HT1080 (cell line): ENCODE measurements at places on chromosomes 7 and 10. TPM values are rescaled to one million over a fixed set of nuclear protein-coding genes. Genes with fewer than 3 reads are reported as not detected.
A peak's percentile ranks its signal among the peaks of the same experiment; 100 is the strongest.

DNA sequence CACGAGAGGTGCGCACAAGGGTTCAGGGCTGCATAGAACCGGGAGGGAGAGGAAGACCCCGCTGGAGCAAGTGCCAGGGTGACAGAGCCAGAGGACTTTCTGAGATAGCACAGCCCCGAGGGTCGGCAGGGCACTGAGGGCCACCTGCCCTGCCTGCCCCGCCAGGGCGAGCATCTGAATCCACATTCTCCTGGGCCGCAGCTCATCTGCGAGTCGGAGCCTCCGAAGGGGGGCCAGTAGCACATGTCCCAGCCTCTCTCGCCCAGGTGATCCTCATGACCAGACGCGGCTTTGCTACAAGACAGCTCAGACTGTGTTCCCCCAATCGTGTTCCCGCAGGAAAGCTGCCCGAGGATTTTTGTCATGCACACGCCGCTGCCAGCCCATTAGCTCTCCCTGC lies 71.2 kb downstream of the ADARB2 start:
- DNase-seq = no peak

DNA sequence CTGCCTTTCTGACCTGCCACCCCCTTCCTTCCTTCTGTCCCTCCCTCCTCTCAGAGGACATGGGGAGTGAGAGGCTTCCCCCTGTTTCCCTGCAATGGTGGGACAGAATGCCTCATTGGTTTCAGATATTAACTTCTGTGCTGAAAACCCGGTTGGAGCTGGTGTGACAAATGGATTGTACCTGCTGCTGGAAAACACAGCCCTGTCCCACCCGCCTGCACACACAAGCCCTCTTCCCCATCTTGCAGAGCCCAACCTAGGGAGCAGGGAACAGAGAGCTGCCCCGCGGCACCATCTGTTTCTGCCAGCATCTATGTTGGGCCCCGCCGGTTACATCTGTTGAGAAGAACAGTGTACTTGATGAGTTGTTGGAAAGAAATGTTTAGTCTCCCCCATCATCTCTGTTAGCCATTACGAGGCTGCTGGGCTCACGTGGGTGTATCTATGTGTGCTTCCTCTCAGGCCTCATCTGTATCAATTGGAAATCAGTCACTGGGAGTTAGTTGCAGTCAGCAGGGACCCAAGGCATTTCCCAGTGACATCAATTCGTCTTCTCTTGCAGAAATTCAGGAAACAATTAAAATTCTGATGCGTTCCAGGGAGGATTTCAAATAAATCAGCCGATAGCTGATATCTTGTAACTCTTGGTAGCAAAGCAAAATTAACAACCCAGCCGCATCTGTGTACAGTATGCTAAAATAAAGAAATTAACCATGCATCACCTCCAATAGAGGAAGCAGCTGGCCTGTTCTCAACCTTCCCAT lies 725.6 kb upstream of the GALNT17 start:
- DNase-seq = no peak

Gene CDNF
- 0.10 and 0.77 TPM in 2 replicates for total RNA-seq

- DNase-seq = peak; percentile 55
Measured at GRCh38 chr10:120262857-120263547, 194.0 kb upstream of the PLPP4 start.

GRCh38 chr10:29345144-29345909 lies 56.5 kb downstream of the LYZL1 start:
- no peak for DNase-seq

Gene NOLC1
- 95.2 and 119 TPM in 2 replicates for total RNA-seq

- no peak for DNase-seq
Measured at GRCh38 chr10:70186571-70186970, 16.3 kb upstream of the SAR1A start.

GRCh38 chr7:159033956-159034355 lies 110.7 kb downstream of the VIPR2 start:
- no peak for DNase-seq

DNA sequence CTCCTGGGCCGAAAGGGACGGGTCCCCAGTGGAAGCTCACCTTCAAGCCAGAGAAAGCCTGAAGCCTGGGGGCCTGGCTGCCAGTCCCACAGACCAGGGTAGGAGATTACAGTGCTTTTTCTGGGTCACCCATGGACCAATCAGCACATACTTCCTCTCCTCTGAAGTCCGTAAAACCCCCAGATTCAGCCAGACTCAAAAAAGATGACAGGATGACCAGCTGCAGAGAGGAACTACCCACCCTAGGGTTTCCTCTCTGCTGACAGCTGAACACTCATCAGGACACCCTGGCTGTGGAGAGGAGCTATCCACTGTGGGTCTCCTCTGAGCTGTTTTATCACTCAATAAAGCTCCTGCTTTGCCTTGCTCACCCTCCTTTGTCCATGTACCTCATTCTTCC lies 78.0 kb downstream of the SAMD9 start:
- no peak for DNase-seq

DNA sequence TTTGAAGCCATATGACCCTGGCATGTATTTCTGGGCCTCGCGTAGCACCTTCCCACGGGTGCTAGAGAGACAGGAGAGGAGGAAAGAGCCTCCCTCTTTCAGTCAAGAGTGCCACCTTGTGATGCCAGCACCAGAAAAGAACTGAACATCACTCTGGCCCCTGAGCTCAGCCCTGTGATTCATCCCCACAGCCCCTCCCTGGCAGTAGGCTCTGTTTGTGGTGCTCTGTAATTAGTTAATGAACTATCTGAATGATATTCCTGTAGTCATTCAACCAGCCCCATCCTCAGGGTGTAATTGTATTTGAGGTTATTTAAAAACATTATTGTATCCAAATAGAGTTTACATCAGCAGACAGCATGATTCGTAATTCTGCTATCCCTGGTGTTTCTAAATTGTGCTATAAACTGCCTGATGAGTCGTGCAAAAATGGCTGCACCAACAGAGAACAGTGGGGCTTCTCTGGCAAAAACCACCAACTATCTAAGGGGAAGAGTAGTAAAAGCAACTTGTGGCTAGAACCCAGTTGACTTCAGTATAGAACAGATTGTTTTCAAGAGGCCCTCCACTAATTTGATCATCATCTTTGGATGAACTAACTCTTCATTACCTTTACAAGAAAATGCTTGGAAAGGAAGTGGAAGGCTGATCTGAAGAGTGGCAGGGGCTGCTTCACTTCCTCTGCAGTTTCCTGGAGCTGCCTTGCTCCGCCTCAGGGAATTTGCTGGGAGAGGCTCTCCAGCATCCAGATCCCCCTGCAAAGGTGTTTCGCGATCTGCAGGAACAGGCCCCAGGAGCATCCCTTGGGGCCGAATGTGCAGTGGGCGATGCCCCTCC lies 23.7 kb upstream of the TIAL1 start:
- no peak for DNase-seq

DNA sequence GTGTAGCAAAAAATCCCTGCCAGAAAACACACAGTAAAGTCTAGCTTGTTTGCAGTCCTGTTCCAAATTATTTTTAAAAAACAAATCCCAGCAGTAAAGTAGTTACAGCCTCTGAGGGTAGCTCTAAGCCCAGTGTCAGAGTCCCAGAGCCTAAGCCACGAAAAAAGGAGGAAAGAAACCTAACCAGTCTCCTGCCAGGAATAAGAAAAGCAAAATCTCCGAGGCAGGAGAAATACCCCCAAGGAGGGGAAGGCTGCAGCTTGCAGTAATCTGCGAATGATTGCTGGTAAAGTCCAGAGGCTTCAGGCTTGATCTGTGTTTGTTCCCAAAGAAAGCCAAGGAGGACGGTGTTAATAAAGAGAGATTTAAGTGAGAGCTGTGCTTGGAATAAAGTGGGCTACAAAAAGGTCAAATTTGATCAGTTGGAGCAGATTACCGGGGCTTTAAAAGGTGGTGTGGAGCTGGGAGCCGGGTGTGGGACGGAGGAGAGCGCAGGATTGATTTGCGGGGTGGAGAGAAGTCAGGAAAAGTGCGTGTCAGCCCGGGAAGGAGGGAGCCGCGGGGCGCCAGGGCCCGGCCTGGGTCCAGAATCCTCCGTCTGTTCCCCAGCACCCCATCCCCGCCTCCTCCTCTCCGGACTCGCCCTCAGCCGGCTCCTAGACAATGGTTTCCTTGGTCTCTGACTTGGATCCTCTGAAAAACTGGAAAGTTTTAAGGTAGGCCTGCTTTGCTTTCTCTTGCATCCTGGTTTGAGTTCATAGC lies 219.4 kb upstream of the CELF2 start:
- no peak for DNase-seq

- no peak for DNase-seq
Measured at GRCh38 chr10:124084708-124085107, 8.7 kb downstream of the CHST15 start.

- DNase-seq = no peak
Measured at GRCh38 chr10:79137300-79137756, 68.6 kb downstream of the ZMIZ1 start.

DNA sequence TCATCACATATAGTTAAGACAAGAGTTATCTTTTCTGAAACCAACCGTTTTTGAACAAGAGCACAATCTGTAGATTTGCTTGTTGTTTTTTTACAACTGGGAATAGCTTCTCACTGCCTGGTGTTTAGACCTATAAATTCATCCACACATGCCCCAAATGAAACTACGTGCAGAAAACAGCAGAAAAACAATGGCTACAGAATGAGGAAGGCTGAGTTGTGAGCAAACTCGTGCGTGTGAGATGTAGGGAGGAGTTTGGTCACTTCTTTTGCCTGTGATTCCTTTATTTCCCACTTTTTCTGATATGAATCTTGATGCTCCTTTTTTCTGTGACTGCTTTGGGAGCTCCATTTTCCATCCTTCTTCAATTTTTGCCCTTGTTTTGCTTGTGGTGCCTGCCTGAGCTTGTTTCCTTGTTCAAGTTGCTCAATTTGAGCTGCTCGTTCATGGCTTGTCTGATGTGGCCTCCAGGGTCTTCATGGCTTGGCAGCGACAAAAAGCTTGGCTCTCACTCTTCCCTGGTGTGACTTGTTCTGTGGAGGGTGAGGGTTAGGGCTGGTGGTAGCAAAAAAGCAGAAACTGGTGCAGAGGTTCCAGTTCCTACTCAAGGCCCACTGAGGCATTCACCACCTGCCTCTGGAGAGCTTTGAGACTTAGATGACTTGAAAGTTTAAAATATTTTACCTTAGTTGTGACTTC lies 76.9 kb downstream of the ZNF365 start:
- DNase-seq = no peak

DNA sequence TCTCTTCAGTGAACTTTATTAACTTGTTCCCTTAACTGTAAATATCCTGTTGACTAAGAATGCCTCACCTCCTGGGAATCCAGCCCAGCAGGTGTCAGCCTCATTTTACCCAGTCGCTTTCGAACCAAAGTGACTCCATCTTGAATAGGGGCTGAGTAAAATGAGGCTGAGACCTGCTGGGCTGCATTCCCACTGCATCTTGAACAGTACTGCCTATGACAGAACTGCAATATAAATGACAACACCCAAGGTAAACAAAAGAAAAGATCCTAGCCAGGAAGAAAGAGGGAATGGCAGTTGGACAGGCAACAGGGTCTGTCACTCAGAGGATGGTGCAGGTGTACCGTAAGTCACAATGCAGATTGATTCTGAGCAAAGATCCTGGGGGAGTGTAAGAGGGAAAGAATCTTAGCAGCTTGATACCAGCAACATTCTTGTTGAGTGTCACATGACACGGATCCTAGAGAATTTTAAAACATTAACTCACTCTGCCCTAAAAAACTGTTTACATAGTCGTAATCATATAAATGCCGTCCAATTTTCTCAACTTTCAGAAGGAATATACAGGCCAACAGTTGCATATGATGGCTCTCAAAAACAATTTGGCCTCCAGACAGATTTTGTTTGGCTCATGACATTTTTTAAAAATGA lies 4.4 kb upstream of the FAM107B start:
- DNase-seq = no peak

DNA sequence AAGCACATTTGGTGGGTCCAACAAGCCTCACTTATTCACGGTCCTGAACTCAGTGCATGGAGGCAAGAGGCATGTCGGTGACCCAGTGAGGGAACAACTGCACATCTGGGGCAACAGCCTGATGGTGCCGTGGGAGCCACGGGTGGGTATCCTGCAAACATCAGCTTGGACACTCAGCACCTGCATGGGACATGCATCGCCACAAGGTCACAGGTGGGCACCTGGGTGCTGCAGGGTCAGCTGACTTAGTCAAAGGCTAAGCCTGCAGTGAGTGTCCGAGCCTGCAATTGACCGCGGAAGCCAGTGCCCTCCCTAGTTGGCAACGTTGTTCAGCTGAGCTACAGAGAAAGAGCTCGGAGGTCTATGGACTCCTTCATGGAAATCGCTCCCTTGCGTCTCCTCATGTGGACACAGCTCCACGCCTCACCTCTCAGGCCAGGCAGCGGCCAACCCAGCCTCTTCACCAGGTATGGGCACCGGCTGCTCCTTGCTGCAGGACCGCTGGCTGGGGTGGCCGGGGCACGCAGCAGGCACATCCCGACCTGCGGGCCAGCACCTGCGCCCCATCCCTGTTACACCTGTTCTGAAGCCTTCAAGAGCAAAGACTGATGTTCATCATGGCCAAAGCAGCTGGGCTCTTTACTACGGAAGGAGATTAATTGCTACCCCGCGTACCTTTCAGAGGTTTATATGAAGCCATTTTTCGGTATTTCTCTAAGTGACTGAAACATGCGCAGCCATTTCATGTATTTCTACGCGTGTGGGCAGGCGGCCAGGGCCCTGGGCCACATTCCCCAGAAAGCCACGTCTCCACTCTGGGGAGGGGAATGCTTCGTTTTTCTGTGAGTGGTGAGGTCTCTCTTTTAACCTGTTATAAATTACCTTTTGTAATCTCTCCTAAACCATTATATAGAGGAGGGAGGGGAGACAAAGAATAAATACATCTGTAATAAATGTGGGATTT lies 380.7 kb downstream of the DNAJB6 start:
- no peak for DNase-seq

DNA sequence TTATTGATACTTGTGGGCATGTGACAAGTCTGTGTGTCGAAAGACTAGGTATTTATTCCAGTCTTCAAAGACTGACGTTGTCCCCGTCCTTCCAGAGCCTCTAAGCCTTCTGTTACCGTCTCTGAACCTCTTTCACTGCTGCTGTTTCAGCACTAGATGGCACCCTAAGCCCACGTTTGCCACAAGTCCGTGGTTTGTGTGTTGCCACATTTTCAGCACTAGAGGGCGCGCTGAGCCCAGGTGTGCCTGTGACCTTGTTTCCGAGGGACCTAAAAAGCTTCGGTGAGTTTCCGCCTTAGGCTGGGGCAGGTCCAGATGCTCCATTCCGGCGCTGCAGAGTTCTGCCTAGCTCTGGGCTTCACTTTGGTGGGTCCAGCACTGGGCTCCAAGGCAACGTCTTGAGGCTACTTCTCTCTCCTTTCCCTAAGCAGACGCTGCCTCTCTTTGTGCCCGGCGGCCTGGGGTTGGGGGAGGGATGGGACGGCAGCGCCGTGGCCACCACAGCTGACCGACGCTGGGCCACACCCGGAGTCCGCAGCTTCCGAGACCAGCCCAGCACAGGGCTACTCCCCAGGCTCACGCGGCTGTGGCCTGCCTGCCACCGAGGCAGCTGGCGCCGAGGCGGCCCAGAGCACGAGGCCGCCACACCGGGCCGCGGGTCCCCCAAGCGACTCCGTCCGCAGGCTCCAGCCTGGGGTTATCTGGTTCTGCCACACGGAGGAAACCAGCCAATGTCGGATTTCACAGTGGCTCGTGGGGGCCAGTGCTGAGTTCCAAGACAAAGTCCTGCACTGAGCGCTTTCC lies 520.2 kb downstream of the REEP3 start:
- peak; percentile 57 for DNase-seq

GRCh38 chr10:3136763-3137611 lies 35.6 kb downstream of the PITRM1 start:
- DNase-seq = no peak

Gene WASHC2A
- 21.1 and 26.1 TPM in 2 replicates for total RNA-seq
